Neural progenitor cell (in vitro differentiated cells): ENCODE measurements at places on chromosomes 2 and 18. TPM values are rescaled to one million over a fixed set of nuclear protein-coding genes. Genes with fewer than 3 reads are reported as not detected.
A peak's percentile ranks its signal among the peaks of the same experiment; 100 is the strongest.

DNA sequence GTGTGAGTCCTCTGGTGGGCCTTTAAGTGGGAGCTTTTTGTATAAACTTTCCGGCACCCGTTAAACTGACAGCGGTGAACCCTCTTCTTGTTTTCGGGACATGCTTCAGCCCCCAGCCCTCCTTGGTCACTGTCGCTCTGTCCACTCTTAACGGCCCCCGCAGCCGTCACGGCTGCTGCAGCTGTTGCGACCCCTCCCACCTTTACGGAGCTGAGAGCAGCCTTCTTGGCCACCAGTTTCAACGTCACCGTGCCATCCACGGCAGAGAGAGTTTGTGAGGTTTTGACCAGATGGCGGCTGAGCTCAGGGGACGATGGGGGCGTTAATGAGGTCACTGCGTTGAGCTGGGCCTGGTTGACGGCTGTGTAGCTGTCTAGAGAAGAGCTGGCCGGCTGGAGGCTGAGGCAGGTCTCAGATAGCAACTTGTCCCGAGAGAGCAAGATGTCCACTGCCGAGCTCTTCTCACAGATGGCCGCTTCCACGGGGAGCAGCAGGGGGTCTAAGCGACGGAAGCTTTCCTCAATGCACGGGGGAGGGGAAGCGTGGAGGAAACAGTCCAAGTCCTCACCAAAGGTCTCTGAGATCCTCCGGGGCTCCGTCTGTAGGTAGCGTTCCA is 41.9 kb downstream of the KLF7 start:
- no peak for DNase-seq

GRCh38 chr18:11866764-11867163 is 15.6 kb downstream of the CHMP1B start:
- no peak for DNase-seq

- DNase-seq: peak; percentile 62
These were observed 82.9 kb downstream of the GRB14 start for GRCh38 chr2:164538240-164538866.

The POU3F3 gene
- total RNA-seq: 0.25 TPM in 1 of 2 replicates, not detected in the other

- no peak for DNase-seq
These were observed 2102.3 kb upstream of the CELF4 start for GRCh38 chr18:39667905-39668304.

The DSG4 gene
- total RNA-seq: not detected in 2 replicates

- no peak for DNase-seq
These were observed 30.5 kb downstream of the LTBP1 start for GRCh38 chr2:32977228-32977758.

The CHST9 gene
- total RNA-seq: 0.77 and 1.3 TPM in 2 replicates

The C1QL2 gene
- total RNA-seq: not detected in 2 replicates

DNA sequence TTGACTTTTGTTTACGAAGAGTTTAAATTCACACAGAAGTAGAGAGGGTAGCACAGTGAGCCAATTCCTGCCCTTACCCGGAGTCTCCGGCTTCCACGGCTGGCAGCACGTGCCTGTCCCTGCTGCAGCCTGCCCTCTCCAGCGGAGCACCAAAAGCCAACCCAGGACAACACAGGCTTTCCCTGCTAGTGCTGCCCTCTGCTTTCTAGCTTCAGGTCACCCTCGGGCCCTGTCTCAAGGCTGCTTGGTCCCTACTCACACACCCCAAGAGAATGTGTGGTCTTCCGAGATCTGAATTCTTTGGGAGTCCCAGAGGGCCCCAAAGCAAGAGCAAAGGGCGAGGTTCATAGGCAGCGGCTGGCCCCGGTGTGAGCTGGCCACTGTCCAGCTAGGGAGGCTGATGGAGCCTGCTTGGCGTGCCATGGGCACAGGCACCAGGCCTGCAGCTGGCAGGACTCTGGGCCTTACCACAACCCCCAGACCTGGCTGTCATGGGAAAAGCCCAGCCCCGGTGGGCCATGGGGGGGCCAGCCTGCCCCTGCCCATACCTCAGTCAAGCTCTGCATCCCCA is 7.0 kb upstream of the HS6ST1 start:
- DNase-seq: no peak

DNA sequence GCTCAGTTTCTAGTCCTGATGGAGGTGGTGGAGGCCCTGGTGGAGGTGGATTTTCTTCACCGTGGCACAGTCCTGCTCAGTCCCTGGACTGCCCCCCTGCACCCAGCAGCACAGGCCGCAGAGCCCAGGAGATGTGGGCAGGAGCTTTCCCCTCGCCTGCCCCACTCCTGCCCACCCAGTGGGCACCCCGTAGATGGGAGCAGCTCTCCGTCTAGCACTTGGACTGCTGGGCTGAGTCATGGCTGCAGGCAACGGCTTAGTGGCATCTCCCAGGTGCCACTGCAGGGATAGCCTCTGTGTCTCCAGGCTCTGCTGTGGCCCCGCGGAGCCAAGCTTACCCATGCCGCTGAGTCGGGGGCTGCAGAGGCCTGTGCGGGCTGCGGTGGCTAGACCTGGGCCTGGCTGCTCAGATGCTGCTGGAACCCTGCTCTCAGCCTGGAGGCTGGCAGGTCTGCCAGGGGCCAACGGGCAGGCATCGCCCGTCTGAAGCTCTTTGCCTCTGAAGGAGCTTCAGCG is 92.3 kb upstream of the CTDP1 start:
- DNase-seq: no peak
